ENCODE measurements at places on chromosomes 7 and 10.

DNA sequence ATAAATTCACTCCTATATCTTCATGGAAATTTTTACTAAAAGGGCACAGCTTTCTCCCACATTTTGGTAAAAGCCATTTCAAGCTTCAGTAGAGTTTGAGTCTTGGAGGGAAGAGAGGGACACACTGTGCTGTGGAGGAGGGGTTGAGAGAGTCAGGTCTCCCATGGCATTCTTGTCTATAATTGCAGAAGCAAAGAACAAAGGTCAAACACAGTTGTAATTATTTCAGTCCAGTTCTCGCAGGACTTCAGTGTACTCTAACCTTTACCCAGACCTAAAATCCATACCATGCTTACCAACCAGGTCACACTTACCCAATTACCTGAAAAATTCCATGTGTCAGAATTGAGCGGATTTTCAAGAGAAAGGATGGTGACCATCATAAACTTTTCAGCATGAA is 298.4 kb downstream of the XPNPEP1 start:
- no peak for DNase-seq

DNA sequence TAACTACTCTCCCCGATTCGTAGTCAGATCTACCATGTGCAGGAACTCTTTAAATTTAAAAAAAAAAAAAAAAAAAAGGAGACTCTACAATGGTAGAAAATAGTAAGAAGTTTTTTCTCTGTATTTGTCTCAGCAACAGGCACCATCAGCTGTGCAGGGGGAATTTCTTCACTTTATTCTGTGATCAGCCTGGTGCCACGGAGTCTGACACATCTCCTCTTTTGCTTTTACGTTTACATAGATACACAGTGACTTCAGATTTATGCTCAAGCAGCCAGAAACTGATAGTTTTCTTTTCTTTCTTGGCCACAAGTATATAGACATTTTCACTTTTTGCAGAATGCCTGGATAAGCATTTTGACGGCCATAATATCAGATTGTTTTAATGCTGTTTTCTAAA is 190.6 kb upstream of the AKR1E2 start:
- no peak for DNase-seq

DNA sequence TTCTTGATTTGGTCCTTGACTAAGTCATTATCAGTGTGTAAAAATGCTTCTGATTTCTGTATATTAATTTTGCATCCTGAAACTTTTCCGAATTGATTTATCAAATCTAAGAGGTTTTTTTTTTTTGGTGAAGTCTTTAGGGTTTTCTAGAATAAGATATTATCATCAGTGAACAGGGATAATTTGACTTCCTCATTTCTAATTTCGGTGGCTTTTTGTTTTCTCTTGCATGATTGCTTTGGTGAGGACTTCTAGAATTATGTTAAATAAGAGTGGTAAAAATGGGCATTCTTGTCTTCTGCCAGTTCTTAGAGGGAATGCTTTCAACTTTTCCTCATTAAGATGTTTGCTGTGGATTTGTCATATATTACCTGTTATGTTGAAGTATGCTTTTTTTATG is 170.5 kb downstream of the CCDC7 start:
- DNase-seq: no peak

DNA sequence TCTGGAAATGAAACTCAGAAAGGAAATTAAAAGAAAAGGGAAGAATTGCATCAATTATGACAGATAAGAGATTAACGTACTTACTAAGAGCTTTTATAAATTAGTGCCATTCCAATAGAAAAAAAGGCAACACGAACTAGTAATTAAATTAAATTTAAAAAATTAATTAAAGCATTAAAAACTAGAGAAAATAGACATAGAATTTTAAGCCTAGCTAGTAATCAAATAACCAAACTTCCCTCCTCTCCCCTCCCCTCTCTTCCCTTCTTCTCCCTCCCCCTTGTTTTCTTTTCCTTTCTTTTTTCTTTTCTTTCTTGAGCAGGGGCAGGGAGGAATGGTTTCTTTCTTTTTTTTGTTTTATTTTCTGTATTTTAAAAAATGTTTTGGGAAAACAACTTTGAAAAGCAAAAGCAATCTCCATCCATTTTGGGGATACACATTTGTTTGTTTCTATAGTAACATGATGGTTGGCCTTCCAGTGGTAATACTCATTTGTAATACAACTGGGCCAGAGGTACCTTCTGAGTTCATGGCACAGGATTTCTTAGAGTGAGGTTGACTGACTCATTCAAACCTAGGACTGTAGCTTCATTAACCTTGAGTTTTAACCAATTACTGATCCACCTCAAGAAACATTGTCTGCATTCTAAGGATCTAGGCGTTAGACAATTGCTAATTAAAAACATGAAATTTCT is 132.6 kb downstream of the ST7 start:
- no peak for DNase-seq

DNA sequence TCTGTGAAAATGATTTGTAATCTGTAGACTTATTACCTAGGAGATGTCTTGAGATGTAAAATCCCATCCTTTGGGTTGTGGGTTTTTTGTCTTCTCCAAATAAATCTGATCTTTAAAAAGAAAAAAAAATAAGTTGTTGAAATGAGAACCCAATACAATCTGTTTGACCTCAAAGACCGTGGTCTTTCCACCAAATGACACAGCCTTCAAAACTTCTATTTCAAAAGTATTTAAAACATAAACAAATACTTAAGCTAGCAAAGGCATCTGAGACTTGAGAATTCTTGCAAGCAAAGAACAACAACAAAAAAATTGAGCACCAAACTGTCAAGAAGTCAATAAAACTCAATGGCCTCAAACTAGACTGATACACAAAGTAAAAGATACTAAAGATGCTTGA is 67.9 kb upstream of the HECW1 start:
- no peak for DNase-seq

DNA sequence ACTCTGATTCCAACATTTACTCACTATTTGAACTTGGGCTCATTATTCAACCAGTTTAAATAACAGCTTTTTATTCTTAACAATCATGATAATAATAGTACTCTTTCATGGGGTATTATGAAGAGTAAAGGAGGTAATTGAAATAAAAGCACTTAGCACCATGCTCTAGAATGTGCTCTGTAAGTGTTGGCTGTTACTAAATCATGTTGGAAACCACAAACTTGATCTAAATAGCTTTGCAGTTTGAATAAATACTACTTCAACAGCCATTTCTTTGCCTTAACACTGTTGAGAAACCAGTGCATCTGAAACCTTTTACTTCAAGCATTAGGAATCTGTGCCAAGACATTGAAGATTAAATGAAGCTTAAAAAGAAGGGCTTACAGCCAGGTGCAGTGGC is 7.9 kb upstream of the UPF2 start:
- DNase-seq: no peak

DNA sequence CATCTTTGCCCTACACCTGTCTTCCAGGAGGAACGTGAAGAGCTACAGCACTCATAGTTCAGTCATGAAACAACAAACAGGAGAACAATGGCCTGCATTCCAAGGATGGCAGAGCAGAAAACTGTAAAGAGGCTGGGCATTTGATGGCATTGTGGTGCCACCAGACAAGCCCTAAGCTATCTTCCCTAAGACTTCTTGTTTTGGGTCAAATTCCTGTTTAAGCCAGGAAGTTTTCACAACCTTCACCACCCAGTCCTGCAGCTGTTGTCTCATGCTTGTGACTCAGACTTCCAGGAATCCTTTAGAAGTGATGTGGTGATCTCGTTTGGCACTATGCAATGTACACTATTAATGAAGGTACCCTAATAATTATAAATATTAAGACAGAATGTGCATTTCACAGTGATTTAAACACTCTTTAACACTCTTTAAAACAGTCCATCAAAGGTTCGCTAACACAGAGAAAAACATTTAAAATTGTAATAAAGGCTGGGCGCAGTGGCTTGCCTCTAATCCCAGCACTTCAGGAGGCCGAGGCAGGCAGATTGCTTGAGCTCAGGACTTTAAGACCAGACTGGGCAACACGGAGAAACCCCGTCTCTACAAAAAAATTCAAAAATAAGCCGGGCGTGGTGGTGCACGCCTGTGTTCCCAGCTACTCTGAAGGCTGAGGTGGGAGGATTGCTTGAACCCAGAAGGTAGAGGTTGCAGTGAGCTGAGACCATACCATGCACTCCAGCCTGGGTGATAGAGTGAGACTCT is 2.7 kb upstream of the HERPUD2 start:
- DNase-seq: no peak

DNA sequence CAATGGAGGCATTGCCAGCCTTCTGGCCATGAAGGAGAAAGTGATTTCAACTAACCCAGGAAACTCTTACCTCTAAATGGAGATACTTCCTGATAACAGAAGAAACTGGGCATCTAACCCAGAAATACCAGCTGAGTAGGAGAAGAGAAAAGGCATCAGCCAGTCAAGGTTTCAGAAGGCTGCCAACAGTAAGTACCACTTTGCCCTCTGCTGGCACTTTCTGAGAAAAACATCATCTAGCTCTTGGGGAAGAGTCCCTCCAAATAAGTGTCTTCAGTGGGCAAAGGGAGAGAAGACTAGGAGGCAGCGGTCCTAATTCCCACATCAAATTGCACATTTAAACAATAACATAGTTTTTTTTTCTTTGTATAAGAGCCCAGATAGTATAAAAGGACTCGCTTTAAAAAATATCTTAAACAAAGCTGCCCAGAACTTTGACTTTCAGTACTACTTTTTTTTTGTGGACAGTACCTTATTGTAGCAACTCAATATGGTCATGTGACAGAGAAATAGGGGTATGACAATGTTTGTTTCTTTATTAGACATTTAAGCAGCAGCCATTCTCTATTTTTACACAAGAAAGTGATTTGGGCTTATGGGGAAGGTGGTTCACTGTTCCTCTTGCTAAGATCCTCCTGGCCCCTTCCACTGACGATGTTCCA is 157.3 kb downstream of the CTTNBP2 start:
- peak; percentile 29 for DNase-seq

DNA sequence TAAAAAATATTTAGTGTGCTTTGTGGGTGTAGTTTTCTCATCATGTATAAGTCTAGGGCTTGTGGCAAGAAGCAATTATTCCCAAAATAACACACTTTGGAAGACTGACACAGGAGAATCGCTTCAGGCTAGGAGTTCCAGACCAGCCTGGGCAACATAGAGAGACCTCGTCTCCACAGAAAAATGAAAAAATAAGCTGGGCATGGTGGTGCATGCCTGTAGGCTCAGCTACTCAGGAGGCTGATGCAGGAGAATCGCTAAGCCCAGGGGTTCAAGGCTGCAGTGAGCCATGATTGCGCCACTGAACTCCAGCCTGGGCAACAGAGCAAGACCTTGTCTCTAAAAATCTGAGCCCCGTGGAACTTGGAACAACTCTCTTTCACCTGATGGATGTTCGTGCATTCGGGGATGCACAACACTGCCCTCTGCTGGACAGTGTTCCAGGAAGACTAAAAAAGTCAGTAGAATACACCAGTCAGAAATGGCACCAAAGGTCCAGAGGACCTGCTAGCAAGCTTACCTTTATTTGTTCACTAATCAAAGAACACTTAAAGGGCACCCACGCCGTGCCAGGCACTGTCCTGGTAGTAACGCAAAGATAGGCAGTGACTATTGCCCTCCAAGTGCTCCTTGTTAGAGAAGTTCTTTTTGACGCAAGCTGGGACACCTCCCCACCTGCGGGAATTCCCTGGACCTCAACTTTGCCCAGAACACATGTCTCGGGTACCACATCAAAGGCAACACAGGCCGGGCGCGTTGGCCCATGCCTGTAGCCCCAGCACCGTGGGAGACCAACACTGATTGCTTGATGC is 81.9 kb upstream of the CALN1 start:
- peak; percentile 7 for DNase-seq

DNA sequence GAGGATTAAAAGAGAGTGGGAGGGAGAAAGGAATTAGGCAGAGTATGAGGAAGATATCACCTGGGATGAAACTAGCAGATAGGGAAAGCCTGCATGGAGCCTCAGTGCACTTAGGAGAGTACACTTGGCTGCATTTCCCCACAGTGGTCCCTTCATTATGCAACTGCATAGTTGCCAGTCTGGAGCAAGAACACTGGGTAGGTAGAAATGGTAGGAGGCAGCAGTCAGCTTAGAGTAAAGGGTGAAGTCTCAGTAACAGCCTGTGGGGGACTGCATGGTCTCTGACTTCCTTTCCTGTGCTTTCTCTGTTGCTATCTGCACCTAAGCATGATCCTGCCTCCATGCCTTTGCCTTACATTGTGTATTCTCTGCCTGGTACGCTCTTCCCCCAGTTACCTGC is 14.0 kb upstream of the PCGF5 start:
- DNase-seq: no peak

DNA sequence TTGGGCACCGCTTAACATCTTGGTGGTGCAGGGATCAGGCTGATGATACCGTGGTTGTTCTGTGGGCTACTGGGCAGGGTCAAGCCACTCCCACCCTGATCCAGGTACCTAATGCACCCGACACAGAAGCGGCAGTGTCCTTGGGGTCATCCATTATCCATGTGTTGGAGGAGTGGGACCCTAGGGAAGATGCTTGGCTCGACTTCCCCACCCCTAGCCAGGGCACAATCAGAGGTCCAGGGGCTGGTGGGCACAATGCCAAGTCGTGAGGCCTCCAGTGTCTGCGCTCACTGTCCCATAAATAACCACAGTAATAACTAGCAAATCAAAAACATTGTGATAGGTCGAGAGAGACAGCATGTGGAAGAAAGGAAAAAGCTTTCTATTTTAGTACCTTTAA is 37.7 kb downstream of the HTRA1 start:
- DNase-seq: no peak

DNA sequence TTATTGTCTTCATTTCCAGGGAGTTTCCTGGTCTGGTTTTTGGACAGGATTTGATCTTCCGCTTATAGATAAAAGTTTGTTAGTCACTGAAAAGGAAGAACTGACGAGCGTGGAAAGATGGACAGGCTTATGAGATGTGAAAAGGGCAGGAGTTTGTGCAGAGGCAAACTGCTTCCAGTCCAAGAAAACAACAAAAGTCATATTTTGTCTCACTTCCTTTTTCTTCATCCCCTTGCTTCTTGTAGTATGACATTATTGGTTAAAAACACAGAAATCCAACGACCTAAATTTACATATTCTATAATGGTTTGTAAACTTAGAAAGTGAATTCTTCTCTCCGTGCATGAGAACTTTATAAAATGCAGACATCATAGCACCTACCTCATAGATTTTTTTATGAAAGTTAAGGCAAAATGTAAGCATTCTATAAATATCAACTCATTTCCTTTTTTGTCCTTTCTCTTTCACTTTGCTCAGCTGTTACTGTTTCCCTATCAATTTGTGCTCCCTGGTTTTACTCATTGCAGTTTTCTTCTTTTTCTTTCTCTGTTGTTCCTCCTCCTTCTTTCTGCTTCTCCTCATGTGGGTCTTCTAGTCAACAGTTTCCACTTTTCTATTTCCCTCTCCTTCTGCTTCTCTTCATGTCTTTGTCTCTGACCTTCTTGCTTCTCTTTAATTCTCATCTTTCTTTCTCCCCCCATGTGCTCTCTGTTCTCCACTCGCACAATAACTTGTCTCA is 370.2 kb downstream of the ARL4A start:
- no peak for DNase-seq

All from HFF-Myc (cell line).